ENCODE measurements at places on chromosomes 3 and 15.
A peak's percentile ranks its signal among the peaks of the same experiment; 100 is the strongest.

- no peak for DNase-seq
These were observed 57.8 kb downstream of the MAP3K13 start for GRCh38 chr3:185420762-185421161.

DNA sequence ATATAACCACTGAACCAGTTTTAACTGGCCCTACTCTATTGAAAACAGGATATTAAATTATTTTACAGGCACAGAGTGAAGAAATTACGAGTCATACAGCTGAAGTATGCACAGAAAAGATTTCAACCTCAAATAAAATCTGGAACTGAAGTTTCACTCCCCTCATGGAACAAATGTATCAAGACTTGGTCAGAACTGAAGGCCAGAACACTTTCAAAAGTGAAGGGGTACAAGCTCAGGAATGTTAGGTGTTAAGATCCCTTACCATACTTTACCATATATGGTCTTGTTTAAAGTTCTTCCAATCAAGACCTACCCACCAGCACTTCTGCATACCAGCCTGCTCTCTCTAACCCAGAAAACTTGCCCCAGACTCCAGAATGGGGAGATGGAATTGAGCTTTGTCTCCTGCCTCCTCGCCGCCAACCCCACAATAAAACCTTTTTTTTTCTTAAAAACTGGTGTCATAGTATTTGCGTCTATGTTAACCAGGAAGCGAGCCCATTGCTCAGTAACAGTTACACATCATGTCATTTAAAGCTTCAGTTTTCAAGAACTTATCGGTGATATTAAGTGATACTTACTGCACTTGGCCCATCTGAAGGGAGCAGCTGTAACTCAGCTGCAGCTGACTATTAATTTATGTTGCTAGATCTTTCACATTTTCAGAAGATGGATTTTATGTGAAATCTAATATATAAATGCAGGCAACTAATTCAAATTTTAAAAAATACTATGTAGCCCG, 59.9 kb downstream of the OXSM start:
- DNase-seq, result no peak

DNA sequence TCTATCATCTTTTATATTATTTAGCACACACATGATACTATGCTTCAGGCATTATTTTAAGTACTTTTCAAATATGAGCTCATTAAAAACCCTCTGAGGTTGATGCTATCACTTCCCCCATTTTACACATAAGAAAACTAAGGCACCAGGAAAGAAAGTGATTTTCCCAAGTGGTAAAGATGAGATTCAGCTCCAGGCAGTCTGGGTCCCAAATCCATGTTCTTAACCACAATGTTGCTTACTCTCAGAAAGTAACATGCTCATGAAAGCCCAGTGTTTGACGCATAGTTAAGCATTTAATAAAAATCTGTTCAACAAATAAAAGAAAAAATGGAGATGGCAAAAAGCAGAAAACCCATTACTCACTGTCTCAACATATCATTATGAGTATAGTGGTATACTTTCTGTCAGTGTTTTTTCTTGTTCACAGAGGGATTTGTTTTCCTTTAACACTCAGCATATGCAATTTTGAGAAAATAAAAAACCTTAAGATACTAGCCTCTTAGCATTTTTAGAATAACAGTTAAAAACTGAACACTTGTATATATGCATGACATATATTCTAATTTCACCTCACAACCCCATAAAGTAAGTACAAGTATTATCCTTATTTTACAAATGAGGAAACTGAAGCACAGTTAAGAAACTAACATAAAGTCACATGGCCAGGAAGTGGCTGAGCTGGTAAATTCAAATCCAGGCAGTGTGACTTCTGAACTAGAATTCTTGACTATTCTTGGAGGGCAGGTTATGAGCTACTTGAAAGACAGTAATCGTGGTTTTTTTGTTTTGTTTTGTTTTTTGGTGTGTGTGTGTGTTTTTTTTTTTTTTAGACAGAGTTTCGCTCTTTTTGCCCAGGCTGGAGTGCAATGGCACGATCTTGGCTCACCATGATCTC, 10.4 kb downstream of the PEAK1 start:
- DNase-seq, result no peak

- no peak for DNase-seq
These were observed 156.2 kb downstream of the ZMAT3 start for GRCh38 chr3:178915365-178915764.

DNA sequence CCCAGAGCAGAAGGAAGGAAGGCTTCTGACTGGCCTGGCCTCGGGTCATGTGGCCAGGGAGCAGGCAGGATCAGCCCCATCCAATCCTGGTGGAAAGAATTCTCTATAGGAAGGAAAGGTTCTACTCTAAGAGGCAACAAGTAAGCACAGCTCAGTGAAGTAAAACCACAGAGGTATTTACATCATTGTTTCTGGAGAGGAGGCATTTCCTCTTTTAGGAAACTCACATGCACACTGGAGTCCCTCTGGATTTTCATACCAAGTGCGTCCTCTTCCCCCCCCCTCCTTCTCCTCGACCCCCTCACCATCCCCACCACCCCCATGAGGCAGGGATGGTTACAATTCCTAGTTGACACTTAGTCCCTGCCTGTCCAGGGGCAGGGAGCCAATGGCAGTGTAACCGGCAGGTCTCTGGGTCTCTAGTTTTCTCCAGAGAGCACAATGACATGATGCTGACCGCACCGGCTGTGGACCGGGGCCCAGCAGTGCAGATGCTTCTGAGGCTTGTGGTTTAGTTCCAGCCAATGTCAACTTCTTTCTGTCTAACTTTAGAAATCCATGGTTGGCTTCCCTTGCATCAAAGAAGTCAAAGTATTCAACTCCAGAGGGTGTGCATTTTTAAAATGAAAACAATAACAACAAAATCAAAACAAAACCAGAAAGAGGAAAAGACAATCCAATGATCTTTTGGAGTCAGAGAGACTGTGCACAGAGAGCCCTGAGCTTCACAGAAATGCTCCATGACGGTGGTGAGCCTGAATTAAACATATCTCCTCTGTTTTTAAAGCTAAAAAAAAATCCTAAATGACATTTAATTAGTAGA, 230.3 kb upstream of the TLE3 start:
- no peak for DNase-seq

DNA sequence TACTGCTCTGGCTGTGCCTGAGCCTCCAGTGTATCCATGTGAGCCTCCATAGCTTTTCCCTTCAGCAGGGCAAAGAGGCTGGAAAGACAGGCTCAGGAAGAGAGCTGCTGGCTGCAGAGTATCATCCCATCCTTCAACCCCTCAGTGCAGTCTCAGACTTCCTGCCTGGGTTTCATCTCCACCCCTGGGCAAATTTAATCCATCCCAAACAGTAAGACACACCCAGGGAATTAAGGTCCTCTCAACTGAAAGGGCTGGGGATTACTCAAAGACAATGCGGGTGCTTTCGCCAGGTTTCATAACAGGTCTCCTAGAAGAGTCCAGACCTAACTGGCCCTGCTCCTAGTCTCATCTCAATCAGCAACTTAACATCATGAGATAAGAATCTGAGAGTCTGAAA, 15.5 kb downstream of the SLCO2A1 start:
- DNase-seq, result no peak

DNA sequence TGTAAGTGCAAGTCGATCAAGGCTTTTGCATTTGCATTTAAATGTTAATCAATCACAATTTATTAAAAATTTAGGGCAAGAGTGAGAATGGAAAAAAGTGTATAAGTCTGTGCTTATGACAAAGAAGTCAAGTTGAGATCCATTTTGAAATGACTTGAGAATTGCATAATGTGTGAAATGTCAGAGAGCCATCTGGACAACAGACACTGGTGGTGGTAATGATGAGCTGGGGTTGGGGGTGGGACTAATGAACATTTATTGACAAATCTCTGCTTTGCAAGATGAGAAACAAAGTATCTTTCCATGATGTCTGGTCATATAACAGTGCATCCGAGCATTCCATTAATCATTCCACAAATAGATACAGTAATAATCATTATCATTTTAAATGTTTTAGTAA, 89.4 kb upstream of the ZBTB20 start:
- no peak for DNase-seq

DNA sequence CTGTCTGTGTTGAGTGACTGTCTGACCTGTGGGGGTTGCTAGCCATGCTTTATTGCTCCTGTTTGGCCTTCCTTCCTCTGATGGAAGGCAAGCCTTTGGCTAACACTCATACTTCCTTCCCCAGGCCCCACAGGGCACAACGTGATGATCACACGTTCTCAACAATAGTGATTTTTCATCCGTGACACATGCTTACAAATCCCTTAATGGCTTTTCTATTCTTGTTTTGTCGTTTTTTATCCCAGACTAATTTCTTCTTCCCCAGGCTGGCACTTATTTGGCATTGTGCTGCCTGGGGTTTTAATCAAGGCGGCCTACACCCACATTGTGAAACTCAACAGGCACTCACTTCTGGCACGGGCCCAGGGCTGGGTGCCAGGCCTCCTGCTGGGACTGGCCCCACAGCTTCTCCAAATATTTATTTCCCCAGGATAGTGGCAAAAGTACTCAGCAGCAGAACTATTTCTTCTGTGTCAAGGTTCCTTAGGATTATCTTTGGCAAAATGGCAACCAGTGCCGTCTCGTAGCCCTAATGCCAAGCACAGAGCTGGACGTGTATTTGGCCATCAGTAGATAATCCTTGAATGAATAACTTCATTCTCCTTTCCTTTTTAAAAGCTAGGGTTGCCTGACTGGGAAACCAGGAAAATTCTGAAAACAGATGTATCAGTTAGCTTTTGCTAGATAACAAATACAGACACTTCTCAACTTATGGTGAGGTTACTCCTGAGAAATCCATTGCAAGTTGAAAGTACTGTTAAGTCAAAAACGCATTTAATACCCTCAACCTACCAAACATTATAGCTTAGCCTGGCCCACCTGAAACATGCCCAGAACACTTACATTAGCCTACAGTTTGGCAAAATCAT, 30.6 kb downstream of the CMTM7 start:
- DNase-seq, result peak; percentile 75

- DNase-seq, result no peak
These were observed 652.0 kb upstream of the NECTIN3 start for GRCh38 chr3:110419601-110420000.

- DNase-seq, result no peak
These were observed 44.6 kb upstream of the PGPEP1L start for GRCh38 chr15:99052205-99052604.

- DNase-seq, result no peak
These were observed 213.3 kb upstream of the THRB start for GRCh38 chr3:24707936-24708335.

DNA sequence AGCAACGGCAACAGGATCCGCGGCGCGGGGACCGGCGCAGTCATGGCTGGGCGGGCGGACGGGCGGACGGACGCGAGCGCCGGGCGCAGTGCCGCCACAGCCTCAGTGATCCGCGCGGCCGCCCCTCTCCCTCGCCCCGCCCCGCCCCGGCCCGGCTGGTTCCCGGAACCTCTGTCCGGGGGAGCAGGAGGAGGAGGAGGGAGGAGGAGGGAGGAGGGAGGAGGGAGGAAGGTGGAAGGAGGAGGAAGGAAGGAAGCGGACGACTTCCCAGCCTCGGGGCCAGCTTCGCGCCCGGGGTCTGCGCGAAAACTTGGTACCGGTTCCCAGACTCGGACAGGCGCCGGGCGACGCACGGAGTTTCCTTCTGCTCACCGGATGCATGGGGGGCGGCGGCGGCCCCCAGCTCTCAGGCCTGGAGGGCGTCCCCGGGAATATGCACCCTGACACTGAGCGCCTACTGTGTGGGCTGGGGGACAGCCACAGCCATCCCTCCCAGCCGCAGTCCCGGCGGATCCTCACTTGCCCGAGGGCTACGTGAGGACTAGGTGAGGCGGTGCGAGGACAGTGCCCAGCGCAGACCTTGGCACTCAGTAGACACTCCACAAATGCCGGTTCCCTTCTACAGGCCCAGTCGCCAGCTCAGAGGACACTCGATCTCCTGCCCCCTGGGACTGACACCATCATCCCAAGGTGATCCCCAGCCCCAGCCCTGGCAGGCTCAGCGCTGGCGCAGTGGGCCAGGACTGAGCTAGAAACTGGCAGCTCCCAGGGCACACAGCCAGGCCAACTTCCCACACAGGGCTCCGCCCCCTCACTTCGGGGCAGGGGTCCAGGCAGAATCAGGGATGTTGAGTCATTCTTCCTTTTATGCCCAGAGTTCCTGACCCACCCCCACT, at the start of gene SHISA5:
TSS of gene SHISA5 (minus strand) at position 124 of the 896 bp plus-strand sequence. CDS start at position 44, 80 bp downstream.
- peak; percentile 20 for DNase-seq

- DNase-seq, result no peak
These were observed 206.5 kb downstream of the DTWD1 start for GRCh38 chr15:49827311-49827710.

DNA sequence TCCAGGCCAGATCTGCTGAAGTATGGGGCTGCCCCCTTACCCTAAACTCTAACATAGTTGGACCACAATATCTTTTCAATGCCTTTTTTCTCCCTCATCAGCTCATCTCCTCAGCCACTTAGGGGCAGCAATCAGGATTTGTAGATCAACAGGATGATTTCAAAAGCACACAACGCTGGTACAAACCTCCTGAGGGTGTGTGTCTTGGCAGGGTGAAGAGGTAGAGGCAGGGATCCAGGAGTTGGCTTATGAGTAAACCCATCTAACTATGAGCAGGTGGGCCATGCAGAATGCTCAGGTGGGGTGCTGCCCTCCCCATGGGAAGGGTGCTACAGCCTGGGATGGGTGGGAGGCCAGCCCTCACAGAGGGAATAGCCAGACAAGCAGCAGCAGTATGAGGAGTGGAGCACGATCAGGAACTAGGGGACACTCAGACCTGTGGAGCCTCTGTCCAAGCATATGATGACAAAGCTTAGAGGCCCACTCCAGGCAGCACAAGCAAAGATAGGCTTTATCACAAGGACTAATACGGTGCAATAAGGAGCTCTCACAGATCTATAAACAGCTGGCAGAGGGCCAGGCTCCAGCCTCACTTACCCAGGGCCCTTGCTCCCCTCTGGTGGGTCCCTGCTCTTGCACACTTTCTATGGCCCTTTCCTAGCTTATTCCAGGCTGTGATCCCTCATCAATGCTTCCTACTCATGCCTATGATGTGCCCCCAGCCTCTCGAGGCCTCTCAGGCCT, 32.2 kb downstream of the IL20RB start:
- no peak for DNase-seq

DNA sequence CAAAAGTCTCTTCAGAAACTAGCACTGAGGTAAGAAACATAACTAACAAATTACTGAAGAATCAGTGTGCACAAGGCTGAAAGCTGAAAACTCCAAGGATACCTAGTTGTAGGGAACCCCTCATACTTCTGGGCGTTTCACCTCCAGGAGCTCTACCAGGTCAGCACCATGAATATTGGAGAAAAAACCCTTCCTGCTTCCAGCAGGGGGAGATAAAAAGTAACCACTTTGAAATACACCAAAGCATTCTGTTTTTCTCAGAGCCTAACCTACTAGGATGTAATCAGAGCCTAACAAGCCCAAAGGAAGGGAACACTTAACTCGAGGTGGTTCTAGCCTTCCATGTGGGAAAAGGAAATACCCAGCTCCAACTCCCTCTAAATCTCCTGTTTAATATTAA, 175.8 kb upstream of the MME start:
- DNase-seq, result peak; percentile 9

GRCh38 chr15:34223904-34224596, 766 bp upstream of the EMC4 start:
- no peak for DNase-seq

DNA sequence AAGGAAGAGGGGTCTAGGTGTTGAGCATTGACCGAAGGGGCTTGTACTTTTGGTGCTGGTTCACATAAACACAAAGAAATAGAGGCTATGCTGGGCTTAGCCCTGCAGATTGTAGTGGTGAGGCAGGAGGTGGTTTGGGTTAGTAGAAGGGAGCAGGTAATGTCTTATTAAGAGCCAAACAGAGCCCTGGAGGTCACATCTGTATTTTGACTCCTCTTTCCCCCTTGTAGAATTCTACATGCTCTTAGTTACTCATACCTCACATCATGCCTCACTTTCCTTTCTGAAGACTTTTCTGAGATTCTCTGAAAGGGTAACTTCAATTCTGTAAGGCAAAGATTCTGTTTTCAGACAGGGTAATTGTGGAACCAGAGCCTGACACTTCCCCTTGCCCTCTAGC, 16.1 kb upstream of the ZNF80 start:
- no peak for DNase-seq
